Dermis blood vessel endothelial cell (primary cell): ENCODE measurements at places on chromosomes 5 and 9.

DNA sequence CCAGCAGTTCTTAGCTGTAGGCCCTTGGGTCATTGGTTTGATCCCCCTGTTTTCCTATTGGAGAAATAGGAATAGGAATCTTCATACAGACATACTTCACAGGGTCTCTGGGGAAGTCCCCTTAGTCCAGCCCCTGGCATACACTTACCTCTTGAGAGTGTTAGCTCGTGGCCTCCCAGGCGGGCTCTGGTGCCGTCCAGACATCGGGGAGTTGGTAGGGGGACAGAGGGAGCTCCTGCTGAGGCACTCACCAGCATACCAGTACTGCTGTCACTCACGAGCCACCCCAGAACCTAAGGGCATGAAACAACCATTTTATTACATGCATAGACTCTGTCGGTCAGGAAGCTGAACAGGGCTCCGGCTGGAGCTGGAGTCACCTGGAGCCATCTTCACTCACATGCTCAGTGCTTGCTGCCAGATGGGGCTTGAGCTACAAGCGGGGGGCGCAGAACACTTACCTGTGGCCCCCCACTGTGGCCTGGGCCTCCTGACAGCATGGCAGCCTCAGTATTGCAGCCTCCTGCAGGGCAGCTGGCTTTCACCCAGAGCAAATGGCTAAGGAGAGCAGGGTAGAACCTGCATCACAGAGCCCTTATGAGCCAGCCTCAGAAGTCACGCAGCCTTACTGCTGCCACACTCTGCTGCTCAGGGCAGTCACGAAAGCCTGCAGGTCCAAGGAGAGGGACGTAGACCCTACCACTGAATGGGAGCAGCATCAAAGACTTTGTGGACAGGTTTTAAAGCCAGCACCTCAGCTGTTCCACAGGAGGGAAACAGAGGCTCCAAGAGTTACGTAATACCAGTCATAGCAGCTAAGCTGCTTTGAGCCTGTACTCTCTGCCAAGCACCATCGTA lies 58.3 kb upstream of the ANGPTL2 start:
- DNase-seq, result no peak

GRCh38 chr5:179239256-179240135 lies 105.8 kb downstream of the ADAMTS2 start:
- DNase-seq, result no peak

DNA sequence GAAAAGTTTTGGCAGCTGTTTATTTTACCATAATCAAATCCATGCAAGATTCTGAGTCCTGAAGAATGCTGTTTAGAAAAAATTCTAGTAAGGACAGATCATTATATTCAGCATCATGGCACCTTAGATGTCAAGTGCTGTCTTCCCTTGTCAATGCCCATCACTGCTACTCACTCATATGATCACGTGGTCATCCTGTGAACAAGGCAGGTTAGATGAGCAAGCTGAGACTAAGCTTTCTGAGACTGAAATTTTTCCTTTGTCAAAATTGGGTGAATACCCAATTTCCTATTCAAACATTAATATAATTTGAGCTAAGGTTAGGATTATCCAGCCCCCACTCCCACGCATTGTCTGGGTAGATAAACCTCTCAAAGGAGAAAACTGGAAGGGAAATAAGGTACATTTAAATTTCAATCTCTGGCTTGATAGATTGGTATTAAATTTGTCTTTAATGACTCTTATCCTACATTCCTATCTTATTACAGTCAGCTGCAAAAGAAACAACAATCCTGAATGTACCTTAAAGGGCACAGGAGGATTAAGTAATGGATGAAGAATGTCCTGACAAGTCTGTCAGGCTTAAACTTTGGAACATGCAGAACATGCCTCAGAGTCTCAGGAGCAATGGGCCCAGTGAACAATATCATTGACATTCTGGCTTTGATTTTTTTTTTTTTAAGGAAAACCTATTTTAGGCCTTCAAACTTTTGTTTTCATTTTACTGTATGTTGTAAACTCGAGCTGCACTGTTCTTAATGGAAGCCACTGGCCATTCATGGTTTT lies 148.7 kb upstream of the RANBP3L start:
- no peak for DNase-seq

DNA sequence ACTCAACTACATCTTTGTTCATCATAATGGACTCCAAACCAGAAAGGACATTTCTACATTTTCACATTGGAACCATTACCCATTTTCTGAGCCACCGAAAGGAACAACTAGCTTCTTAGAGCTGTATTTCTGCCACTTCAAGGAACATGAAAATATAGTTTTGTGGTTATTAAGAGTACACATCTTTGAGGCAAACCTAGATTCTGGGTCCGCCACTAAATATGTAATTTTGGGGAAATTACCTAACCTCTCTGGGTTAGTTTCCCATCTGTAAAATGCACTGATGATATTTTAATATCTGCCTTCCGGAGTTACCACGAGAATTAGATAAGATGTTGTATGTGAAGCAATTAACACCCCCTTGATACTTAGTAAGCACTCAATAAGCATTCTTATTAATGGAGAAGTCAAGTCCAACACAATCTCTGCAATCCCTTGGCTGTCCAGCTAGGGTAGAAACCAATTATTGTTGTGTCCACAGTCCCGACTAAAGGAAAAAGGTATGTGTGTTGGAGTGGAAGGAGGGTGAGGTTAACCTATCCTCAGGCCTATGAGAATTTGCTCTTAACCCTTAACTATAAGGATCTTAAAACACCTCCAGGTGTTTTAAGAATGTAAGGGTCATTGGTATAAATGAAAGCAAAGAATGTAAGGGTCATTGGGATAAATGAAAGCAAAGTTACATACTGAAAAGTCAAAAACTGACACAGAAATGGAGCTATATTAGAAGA lies 94.0 kb upstream of the PTGER4 start:
- DNase-seq, result no peak

- no peak for DNase-seq
Measured at GRCh38 chr9:95497772-95498171, 19.0 kb downstream of the PTCH1 start.

DNA sequence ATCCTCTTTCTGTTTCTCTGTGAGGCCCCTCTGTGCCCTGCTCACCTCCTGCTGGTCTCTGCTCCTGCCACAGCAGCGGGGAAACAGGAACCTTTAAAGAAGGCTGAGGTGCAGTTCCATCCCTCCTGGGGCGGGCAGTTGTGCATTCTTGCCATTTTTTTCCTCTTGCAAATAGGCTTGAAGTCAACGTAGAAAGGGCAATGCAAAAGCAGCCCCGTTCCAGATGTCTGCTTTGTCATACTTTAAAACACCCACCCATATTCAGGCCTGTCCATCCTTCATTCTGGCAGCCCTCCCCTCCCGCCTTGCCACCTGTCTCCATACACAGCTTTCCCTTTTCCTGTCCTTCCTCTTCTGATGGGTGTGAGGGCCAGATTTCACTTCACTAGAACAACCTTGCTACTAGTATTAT lies 65.4 kb upstream of the KLF9 start:
- DNase-seq, result peak; percentile 21

DNA sequence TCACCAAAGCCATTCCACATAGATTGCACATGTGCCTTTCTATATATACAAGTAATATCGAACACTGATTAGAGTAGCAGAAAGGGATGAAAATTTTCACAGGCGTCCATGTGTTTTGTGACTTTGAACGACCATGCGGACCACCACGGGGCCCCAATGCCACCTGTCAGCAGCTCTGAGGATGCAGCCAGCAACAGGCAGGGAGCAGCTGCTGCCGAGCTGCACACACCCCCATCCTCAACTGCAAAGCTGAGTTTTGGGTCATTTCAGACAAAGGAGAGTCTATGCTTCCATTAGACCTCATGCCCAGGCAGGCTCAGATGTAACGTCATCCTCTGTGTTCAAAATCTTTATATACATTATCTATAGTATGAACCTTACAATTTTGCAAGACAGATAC lies 503.8 kb downstream of the IRX1 start:
- DNase-seq, result no peak

- no peak for DNase-seq
Measured at GRCh38 chr5:103519550-103519949, 43.0 kb downstream of the NUDT12 start.

- DNase-seq, result no peak
Measured at GRCh38 chr5:6596388-6596787, 36.5 kb downstream of the NSUN2 start.

- DNase-seq, result no peak
Measured at GRCh38 chr5:172608773-172609172, 32.3 kb upstream of the NEURL1B start.

- no peak for DNase-seq
Measured at GRCh38 chr9:110751971-110752370, 83.4 kb downstream of the MUSK start.

GRCh38 chr5:26847041-26847736 lies 191.2 kb downstream of the CDH9 start:
- no peak for DNase-seq

GRCh38 chr9:120393386-120394057 lies 186.4 kb downstream of the CDK5RAP2 start:
- DNase-seq, result peak; percentile 20
